NCI-H1417 treated with DMSO at 0.1 percent for 48 hours (cell line): ENCODE measurements at places on chromosomes 13 and 19.

GRCh38 chr13:59865398-59865797 lies 298.3 kb downstream of the DIAPH3 start:
- DNase-seq: peak; percentile 38

DNA sequence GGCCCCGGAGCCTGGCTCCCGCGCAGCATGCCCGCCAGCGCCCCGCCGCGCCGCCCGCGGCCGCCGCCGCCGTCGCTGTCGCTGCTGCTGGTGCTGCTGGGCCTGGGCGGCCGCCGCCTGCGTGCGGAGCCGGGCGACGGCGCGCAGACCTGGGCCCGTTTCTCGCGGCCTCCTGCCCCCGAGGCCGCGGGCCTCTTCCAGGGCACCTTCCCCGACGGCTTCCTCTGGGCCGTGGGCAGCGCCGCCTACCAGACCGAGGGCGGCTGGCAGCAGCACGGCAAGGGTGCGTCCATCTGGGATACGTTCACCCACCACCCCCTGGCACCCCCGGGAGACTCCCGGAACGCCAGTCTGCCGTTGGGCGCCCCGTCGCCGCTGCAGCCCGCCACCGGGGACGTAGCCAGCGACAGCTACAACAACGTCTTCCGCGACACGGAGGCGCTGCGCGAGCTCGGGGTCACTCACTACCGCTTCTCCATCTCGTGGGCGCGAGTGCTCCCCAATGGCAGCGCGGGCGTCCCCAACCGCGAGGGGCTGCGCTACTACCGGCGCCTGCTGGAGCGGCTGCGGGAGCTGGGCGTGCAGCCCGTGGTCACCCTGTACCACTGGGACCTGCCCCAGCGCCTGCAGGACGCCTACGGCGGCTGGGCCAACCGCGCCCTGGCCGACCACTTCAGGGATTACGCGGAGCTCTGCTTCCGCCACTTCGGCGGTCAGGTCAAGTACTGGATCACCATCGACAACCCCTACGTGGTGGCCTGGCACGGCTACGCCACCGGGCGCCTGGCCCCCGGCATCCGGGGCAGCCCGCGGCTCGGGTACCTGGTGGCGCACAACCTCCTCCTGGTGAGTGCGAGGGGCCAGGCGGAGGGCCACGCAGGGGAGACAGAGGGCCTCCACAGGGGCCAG lies at the start of gene KL:
TSS of gene KL (plus strand) at position 10 of the 909 bp plus-strand sequence. CDS start at position 28, 18 bp downstream.
- no peak for DNase-seq

DNA sequence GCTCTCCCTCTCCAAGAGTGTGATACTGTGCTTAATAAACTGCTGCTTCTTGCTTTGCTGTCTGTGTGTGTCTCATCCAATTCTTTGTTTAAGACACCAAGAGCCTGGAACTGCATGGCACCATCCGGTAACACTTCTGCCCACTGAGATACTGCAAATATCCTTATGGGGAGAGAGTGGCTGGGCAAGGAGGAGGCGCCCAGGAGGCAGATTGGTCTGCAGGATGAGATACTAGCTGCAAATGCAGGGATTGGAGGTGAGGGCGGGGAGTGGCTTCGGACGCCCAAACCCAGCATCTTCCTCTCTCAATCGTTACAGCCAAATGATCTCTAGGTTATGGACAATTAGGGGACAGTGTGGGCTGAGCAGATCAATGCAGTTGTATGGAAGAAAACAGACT lies 1.7 kb upstream of the SIGLEC7 start:
- no peak for DNase-seq

DNA sequence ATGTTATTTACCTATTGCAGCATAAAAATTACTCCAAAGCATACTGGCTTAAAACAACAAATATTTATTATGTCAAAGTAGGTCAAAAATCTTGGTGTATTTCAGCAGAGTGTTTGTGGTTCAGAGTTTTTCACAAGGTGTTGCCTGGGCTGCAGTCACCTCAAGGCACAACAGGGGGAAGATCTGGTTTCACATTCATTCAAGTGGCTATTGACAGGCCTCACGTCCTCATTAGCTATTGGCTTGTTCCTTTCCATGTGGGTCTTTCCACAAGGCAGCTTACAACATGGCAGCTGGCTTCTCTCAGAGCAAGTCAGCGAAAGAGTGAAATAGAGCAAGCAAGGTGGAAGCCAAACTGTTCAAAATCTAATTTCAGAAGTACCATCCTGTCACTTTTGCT lies 602.9 kb downstream of the OLFM4 start:
- DNase-seq: no peak

DNA sequence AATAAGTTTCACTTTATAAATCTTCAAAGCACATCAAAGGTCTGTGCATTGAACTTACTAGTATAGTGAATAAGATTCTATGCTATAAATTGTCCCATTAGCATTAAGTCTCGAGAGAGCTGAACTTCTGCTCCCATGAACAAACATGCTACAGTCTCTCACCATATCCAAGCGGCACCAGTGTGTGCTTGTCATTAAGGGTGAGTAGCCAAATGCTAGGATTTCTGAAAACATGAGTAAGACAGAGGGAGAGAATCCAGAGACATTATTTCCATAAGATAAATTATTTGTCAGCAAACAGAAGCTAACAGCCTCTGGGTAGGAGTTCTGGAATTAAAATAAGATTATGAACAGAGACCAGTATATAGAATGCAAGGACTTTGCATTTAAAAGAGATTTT lies 2882.5 kb downstream of the PCDH9 start:
- DNase-seq: no peak
